Foreskin melanocyte (primary cell): ENCODE measurements at places on chromosomes 4 and X.
A peak's percentile ranks its signal among the peaks of the same experiment; 100 is the strongest.

DNA sequence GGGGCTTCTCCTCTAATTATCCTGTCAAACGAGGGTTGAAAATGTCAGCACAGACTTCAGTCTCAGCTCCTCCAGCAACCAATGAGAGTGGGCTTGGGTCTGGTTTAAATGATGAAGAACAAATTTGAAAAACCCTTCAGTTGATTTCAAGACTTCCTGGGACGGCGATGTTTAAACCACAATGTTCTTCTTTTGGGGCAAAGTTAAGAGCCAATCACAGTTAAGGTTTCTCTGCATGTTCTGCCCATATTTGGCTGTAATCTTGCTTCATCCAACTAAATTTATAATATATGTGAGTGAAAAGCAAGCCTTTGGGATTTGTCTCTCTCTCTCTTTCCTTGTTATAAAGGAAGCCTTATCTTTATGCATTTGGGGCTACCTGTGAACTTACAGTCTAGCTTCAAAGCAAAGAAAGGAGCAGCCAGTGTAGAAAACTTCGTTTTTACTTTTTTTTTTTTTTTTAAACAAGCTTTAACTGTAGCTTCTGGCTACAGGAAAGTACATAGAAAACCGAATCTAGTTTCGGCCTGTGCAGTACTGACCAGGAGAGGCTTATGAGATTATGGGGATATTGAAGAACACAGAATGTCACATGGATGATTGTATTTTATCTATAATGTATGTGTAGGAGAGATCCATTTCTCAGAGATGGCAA lies 46.8 kb upstream of the FAM9C start:
- no peak for DNase-seq

DNA sequence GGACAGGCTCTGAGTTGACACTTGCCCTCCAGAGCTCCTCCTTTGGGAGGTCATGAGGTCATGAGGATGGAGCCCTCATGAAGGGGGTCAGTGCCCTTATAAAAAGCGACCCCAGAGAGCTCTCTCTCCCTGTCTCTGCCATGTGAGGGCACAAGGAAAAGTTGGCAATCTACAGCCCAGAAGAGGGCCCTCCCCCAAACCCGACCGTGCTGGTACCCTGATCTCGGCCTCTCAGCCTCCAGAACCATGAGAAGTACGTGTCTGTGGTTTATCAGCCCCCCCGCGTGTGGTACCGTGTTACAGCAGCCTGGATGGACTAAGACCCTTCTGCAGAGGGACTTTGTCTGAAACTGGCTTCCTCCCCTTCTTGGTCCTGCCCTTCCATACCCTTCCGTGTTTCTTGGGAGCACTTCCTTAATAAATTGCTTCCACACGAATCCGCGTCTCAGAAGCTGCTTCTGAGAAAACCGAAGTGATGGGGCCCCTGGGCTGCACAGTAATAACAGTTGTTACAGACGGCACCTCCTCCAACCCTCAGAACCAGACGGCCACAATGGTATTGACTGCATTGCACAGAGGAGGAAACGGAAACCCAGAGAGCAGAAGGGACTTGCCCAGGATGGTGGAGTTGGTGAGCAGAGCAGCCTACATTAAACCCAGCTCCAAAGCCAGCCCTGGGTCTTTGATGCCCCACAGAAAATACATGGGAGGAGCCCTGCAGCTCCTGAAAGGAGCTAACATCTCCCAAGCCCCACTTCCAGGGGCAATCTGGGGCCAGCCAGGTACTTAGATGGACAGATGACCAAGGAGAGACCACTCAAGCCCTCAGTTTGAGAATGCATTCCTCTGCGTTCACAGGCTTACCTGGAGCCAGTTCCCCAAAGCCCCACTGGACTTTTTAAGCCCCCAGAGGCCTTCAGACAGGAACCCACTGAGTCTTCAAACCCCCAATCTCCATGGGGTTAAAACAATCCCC lies 242.7 kb downstream of the BCOR start:
- DNase-seq, result no peak

DNA sequence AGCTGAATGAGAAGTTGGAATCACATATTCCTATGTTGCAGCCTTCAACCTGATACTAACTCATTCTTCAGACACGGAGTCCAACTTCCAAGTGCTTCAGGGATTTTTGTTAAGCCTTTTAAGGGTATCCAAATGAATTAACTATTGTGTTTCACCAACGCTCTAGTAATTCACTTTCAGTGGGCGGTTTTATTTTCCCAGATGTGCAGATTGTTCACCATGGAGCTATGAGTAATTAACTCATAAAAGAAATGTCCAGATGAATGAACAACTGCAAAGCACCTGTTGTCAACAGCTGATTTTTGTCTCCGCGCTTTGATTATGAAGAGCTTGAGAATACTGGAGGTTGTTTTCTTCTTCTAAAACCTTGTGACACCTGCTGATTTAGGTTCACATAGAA lies 187.6 kb downstream of the CBR4 start:
- no peak for DNase-seq

- no peak for DNase-seq
Observed at GRCh38 chr4:141340458-141340857, 119.8 kb downstream of the ZNF330 start.

DNA sequence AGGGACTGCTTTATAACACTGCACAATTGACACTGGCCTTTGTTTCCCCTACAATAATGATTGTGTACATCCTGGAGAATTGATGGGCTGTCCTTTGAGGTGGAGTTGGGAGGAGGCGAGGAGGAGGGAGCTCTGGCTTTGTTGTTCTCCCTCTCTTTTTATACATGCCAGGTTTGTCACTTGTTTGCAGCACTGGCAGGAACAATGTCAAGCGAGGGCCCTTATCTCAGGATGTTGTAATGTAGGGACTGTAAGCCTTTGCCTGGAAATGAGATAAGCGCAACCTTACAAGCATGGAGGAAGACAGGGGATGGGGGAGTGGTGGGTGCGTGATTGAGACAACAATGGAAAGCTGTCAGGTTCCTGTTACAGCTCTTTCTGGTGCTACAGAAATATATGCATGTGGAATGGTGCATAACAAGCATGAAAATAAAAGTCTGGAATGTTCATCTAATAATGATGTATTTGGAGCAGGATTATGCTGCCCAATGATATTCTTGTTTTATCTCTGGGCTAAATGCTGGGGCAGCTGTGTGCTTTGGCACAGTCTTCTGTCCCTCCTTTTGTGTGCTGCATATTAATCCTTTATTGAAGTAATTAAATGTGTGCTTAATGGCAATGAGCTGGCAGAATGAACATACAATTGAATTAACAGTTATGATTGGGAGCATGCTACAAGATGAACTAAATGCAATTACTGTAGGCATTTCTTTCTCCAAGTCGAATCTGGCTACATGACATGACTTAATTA lies 294.4 kb downstream of the GPAT3 start:
- no peak for DNase-seq

DNA sequence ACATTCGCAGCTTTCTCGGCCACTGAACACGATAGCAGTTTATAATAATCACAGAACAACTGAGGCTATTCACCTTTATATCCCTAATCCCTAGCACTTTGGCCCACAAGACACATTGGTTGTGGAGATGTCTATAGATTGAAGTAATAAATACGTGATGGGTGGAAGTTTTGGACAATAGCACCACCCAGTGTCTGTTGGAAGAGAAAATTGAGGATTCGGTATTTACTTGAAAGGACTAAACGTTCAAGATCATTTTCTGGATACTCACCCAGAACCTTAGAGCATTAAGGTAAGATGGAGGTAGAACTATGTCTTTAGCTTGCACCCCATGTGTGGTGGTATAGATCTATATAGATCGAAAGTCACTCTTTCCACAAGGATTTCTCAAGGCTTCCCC lies 787 bp upstream of the TMSB15A start:
- DNase-seq, result peak; percentile 12

GRCh38 chrX:53682885-53683555 lies 3.5 kb downstream of the HUWE1 start:
- no peak for DNase-seq

DNA sequence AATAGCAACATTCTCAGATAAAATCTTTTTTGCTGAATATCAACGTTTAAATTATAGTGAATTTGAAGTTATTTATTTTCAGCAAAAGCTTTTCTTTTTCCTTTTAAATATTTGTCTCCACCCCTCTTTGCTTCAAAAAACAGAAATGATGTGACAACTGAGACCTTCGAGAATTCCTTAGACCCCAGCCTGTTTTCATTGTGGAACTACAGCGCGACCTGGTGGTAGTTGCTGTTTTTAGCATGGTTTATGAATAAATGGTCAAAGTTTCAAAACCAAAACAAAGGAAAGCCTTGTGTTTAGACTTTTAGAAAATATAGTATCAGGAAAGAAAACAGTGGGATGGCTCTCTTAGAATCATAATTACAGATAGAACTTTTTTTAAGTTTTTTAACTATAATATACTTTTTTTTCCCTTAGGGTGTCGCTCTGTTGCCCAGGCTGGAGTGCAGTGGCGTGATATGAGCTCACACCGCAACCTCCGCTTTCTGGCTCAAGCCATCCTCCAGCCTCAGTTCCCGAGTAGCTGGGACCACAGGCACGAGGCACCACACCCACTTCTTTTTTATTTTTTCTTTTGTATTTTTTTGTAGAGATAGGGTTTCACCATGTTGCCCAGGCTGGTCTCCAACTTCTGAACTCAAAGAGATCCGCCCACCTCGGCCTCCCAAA lies 26.8 kb upstream of the TMEM184C start:
- DNase-seq, result peak; percentile 80
